ENCODE measurements at places on chromosomes 16 and 17.
A peak's percentile ranks its signal among the peaks of the same experiment; 100 is the strongest.

DNA sequence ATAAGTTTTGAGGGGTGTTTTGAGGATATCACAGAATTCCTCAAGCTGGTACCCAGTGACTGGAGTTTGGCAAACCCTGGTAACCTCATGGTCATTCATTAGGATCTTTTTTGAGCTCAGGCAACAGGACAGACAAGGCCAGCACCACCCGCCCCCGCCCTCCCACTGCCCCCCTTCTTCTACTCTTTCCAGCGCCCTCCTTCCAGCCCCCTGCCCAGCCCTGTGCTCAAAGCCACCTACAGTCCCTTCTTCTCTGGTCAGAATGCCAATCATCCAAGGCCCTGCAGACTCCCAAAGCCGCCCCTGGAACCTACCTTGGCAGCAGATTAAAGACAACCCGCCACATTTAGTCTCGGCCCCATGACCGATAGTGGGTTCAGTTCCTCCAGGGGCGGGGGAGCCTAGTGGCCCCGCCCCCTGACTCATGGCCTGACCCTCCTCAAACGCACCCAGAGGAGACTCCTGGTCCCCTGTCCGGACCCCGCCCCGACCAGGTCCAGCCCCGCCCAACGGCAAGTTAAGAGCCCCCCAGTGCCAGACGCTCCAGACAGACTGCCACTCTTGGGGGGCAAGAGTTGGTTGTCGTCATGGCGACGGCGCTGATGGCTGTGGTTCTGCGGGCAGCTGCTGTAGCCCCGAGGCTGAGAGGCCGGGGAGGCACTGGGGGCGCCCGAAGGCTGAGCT, at the start of gene NAGS:
NAGS (plus strand) TSS at position 546 of the 684 bp plus-strand sequence; CDS start at position 588, 42 bp downstream.
- DNase-seq = no peak

DNA sequence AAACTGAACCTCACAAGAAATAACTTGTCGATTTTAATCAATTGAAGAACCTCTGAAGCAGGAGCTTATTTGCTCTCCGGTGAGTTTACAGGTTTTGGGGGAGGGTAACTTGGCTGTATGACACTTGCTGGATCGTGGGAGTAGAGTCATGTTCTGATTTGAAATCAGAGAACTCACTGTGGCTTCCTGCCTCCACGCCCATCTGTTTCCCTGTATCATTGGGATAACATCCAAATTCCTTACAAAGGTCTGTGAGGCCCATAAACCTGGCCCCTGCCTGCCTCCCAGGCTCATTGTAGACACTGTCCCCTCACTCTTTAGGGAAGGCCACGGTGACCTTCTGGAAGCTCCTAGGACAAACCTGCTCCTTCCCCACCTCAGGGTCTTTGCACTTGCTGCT, 48.3 kb downstream of the C17orf67 start:
- no peak for DNase-seq

DNA sequence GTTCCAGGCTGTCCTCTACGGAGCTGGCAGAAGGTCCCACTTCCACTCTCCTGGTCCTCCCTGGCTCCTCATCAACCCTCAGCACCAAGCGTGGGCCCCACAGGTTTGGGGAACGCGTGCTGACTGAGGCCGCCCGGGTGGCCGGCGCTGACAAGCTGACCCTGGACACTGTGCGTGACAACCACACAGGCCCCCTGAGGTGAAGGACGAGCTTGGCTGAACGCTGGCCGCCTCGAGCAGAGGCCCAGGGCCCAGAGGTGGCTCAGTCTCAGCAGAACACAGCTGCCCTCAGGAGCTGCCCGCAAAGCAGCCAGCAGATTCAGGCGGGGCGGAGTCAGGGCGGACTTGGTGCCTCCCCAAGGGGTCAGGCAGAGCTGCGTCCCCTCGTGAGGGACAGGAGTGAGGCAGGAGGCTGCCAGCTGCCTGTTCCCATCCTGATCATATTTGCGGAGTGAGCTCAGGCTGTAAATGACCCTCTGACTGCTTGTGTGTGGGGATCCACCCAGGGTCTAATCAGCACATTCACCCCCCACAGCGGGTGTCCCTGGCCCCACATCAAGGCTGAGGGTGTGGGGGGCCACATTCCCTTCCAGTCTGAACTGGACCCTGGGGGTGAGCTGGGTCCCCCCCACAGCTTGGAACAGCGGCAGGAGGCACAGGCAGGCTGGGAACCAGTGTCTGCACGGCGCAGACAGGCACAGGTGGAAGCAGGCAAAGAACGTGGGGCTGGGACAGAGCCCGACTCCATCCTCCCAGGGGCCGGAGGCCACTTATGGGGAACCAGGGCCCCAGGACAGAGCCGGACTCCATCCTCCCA, 105.1 kb upstream of the METRNL start:
- peak; percentile 6 for DNase-seq

- DNase-seq = no peak
Observed at GRCh38 chr17:67312265-67312664, 54.1 kb downstream of the PSMD12 start.

DNA sequence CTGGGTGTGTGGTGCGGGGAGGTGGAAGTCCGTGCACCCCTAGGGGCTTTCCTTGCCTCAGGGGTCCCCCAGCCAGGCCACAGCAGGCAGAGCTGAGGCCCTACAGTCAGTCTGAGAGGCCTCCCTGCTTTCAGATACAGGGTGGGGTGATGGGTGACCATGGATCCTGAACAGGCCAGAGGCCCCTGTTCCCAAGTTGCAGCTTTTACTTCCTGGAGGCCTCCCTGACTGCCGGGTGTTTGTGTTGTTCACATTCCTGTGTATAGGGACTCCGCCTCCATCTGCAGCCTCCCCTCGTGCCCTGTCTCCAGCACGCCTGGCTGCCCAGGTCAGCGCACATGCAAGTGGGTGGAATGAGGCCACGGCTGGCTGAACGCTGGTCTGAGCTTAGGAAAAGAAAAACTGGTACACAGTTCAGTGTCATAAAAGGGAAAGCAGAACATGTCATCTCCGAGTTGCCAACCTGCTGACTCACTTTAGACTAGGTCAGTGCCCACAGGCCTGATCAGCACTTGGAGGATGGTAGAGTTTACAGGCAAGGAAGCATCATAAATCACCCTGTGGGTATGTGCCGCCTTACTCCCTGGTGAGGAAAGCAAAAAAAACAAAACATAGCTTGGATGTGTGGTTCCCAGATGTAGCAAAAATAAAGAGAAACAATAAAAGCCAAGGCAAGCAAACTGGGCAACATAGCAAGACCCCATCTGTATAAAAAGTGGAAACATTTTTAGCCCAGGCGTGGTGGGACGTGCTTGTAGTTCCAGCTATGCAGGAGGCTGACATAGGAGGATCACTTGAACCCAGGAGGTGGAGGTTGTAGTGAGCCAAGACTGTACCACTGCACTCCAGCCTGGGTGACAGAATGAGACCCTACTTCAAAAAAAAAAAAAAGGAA, 6.2 kb upstream of the SLC7A6 start:
- no peak for DNase-seq

DNA sequence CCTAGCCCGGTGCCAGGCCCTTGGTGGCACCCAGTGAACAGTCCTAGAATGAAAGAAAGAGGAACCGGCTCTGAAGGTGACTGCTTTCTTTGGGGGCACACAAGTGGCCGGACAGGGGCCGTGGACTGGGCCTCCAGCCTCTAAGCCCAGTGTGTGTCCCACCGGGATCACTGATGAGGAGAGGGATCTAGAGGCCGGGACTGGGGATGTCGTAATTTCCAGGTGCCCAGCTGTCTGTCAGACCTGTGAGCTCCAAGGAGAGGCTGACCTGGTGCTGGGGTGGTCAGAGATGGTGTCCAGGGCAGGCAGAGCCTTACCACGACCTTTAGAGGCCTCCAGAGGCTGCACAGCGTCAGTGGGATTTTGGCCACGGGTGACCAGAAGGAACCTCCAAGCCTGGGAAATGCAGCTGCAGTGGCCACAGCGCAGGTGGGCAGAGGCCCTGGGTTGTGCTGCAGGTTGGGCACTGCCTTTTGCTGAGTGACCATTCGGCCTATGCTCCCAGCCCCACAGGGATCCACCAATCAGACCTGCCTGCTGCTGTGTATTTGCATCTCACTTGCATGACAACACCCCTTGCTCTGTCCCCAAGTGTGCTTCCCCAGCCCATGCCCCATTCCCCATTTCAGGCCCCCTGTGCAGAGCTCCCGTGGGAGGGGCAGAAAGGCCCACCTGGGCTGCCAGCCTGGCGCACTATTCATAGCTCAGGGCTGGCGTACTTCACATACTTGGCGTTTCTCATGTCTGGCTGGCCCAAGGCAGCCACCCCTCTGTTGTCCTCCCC, 12.5 kb downstream of the ARHGAP23 start:
- DNase-seq = no peak

Measured in activated CD4-positive, alpha-beta T cell treated with anti-CD3 and anti-CD28 coated beads for 1 hour (primary cell).